ENCODE measurements at places on chromosomes 4 and X. TPM values are rescaled to one million over a fixed set of nuclear protein-coding genes. Genes with fewer than 3 reads are reported as not detected.

Gene BEND2
- not detected for total RNA-seq

- peak within 1 kb of the TSS; percentile 98 for H3K4me3 ChIP-seq
- peak; percentile 91 for DNase-seq
- H3K27me3 ChIP-seq: no peaks in the 10 kb centered on the region
- peaks cover 3% of the 10 kb centered on the region for H3K36me3 ChIP-seq
These were observed at the start of gene ZNF674 for GRCh38 chrX:46545111-46546005. TSS of gene ZNF674 (minus strand) at chrX:46545421. CDS start at chrX:46542087, 3,334 bp downstream.

DNA sequence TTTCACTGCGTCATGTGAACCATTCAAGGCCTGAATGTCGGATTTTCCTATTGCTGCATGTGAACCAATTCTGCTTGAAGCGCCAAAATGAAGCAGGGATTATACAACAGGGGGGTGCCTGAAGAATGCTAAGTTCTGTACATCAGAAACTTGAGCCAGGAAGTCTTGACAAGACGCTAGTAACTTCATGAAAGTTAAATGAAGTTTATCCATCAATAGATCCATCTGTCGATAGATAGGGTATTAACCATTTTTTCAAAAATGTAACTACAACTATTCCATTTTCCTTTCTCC is 590 bp upstream of the NAF1 start:
- H3K27me3 ChIP-seq: no peaks in the 10 kb centered on the region
- peak overlapping the region; percentile 99 for H3K27ac ChIP-seq
- peaks cover 14% of the 10 kb centered on the region for H3K4me1 ChIP-seq
- no peak for DNase-seq

Gene GAB1
- 33.5 TPM for total RNA-seq

Gene AREG
- 17.1 TPM for total RNA-seq

DNA sequence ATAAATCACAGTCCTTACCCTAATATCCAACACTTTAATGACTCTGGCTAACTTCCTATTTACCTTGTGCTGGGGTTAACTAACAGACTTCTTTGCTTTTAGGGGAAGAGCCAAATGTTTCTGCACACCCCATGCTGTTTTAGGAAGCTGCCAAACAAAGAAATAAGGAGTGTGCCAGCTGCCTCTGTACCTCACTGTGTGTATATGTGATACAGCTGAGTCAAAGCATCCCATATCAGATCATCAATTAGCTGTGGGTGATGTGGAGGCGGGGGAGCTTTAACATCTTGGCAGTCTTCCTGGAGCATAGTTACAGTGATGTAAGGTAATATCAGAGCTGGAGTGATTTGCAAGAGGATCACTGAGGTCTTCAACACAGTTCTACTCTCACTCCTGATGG is 95.4 kb downstream of the COL25A1 start:
- H3K36me3 ChIP-seq: no peaks in the 10 kb centered on the region
- peaks cover 9% of the 10 kb centered on the region for H3K27me3 ChIP-seq
- H3K4me3 ChIP-seq: no peak overlapping the region
- H3K4me1 ChIP-seq: peaks cover 27% of the 10 kb centered on the region
- no peak overlapping the region for H3K27ac ChIP-seq

GRCh38 chrX:3184176-3184930 is 143.1 kb downstream of the ARSF start:
- peak overlapping the region; percentile 49 for H3K27ac ChIP-seq
- peak overlapping the region; percentile 23 for H3K4me3 ChIP-seq
- no peak for DNase-seq
- H3K36me3 ChIP-seq: peaks cover 3% of the 10 kb centered on the region
- H3K27me3 ChIP-seq: no peaks in the 10 kb centered on the region

Gene SUV39H1
- total RNA-seq: 11.5 TPM

Gene LDB2
- 31.5 TPM for total RNA-seq

DNA sequence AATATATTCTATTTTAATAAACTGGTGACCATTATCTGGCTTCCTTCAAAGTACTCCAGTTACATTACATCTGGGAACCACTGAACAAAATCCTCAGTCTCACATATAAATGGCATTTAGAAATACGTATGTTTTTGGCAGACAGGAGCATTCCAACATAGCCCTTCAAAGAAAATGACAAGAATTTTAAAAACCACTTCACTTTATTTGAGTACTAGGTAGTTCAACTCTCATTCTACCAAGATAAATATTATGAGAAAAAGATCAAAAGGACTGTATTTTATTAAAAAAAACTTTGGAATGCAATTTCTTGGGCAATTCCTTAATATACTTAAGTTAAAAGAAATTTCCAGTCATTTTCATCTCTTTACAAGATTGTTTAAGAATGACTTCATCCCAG is 17.6 kb downstream of the TNIP3 start:
- peaks cover 10% of the 10 kb centered on the region for H3K27me3 ChIP-seq
- no peaks in the 10 kb centered on the region for H3K36me3 ChIP-seq
- DNase-seq: no peak
- H3K27ac ChIP-seq: no peak overlapping the region

- peak within 1 kb of the TSS; percentile 34 for H3K27ac ChIP-seq
- DNase-seq: peak; percentile 72
- peaks cover 52% of the 10 kb centered on the region for H3K27me3 ChIP-seq
- H3K4me3 ChIP-seq: peak within 1 kb of the TSS; percentile 88
- no peaks in the 10 kb centered on the region for H3K36me3 ChIP-seq
- H3K4me1 ChIP-seq: peaks cover 8% of the 10 kb centered on the region
These were observed at the start of gene ARHGAP6 for GRCh38 chrX:11665168-11666111. TSS of gene ARHGAP6 (minus strand) at chrX:11665920. CDS start at chrX:11664828, 1,092 bp downstream.

Gene ATP7A
- 11.1 TPM for total RNA-seq

- H3K4me3 ChIP-seq: no peak overlapping the region
- peak overlapping the region; percentile 69 for H3K27ac ChIP-seq
- DNase-seq: no peak
- peaks cover 17% of the 10 kb centered on the region for H3K4me1 ChIP-seq
- H3K27me3 ChIP-seq: no peaks in the 10 kb centered on the region
These were observed 40.9 kb downstream of the JADE3 start for GRCh38 chrX:46953137-46953527.

Gene RHOH
- total RNA-seq: 3.1 TPM

DNA sequence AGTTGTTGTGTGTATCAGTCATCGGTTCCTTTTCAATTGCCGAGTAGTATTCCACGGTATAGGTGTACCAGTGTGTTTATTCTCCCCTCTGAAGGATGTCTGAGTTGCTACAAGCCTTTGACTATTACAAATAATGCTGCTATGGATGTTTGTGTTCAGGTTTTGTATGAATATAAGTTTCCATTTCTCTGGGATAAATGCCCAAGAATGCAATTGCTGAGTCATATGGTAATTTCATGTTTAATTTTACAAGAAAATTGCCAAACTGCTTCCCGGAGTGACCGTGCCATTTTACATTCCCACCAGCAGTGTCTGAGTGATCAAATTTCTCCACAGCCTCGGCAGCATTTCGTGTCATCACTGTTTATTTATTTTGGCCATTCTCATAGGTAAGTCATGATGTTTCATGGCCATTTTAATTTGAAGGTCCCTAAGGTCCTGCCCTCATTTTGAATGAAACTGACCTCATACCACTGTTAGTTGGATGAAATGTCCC is 73.9 kb downstream of the IRF2 start:
- no peak for DNase-seq
- no peak overlapping the region for H3K4me3 ChIP-seq
- peaks cover 25% of the 10 kb centered on the region for H3K4me1 ChIP-seq
- H3K36me3 ChIP-seq: peaks cover 47% of the 10 kb centered on the region
- H3K27ac ChIP-seq: no peak overlapping the region

Gene COL4A5
- 167 TPM for total RNA-seq

Gene ZNF157
- total RNA-seq: 0.58 TPM

Gene ATP2B3
- total RNA-seq: 0.26 TPM

Gene ATP8A1
- total RNA-seq: 10.3 TPM

Gene LUZP4
- total RNA-seq: not detected

Gene ZBTB49
- 9.7 TPM for total RNA-seq

DNA sequence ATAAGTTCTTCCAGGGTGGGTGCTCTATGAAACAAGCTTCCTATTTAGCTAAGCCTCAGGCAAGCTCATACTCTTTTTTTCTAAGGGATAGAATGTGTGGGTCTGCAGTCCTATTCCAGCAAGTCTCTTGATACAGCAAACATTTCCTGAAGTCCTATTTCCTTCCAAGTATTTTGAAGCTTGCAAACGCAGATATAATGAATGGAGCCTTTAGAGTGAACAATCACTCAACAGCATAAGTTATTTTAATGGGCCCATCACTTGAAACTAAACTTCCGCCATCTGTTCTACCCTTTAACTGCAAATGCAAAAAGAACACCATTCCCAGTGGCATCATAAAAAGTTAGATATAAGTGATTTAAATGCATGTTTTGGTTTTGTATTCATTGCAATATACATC is 108.3 kb upstream of the TAPT1 start:
- H3K27ac ChIP-seq: no peak overlapping the region
- peaks cover 4% of the 10 kb centered on the region for H3K27me3 ChIP-seq
- H3K4me3 ChIP-seq: no peak overlapping the region

Gene SOX3
- total RNA-seq: 3.4 TPM

GRCh38 chr4:175125410-175126068 is 207.4 kb downstream of the ADAM29 start:
- no peaks in the 10 kb centered on the region for H3K27me3 ChIP-seq
- H3K36me3 ChIP-seq: no peaks in the 10 kb centered on the region
- no peak overlapping the region for H3K27ac ChIP-seq
- H3K4me1 ChIP-seq: no peaks in the 10 kb centered on the region
- no peak overlapping the region for H3K4me3 ChIP-seq

- DNase-seq: no peak
- peaks cover 4% of the 10 kb centered on the region for H3K36me3 ChIP-seq
- no peak overlapping the region for H3K27ac ChIP-seq
- H3K4me3 ChIP-seq: no peak overlapping the region
- no peaks in the 10 kb centered on the region for H3K27me3 ChIP-seq
These were observed 191.9 kb downstream of the MAB21L2 start for GRCh38 chr4:150773729-150774449.

DNA sequence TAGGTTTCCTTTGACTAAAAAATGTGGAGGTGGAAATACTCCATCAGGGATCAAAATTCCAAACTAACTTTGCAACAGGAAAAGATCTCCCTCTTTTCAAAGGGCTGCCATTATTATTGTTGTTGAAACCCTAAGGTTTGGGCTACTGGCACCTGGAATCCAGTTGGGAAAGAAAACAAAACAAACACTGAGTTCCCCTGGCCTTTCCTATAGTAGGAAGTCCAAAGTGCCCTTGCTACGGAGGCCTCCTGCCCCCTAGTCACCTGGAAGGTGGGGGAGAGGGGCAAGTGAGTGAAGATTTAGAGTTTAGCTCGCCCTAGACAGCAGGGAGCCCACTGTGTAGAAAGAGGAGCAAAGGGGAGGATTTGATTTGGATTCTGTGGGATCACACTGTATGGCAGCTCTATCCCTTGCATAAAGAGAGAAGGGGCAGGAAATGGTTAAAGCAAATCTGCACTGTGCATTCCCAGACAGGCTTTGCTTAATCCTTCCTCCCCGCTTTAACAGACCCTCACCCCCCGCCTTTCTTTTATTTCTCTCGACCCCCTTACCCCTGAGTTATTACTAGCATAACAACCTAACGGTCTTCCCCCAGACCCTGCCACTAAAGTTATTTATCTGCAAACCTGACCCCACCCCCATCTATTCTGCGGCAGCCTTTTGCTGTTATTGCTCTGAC is 627 bp upstream of the FAT4 start:
- H3K36me3 ChIP-seq: peaks cover 15% of the 10 kb centered on the region
- H3K27me3 ChIP-seq: peaks cover 58% of the 10 kb centered on the region
- peak overlapping the region; percentile 94 for H3K4me3 ChIP-seq
- peaks cover 8% of the 10 kb centered on the region for H3K4me1 ChIP-seq
- no peak for DNase-seq

Gene SSX4
- total RNA-seq: not detected

Gene TBC1D9
- total RNA-seq: 29.1 TPM

DNA sequence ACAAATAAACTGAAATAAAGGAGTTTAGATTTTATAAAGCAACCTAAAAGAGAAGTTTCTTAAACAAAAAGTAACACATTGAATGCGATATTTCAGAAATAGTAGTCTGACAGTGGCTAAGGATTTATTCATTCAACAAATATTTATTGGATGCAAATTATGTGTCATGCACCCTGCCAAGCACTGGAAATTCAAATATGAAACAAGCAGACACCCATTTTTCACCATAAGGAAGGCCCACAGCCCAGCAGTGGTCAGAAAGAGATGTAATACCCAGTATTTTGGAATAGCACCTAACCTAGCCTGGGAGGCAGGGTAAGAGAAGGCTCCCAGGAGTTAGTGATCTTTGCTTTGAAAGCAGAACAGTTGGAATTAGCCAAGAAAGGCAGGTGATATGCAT is 855.1 kb upstream of the TENM3 start:
- no peak overlapping the region for H3K4me3 ChIP-seq
- H3K27me3 ChIP-seq: no peaks in the 10 kb centered on the region
- H3K4me1 ChIP-seq: no peaks in the 10 kb centered on the region
- H3K27ac ChIP-seq: no peak overlapping the region
- H3K36me3 ChIP-seq: no peaks in the 10 kb centered on the region

Gene CTAG1A
- not detected for total RNA-seq

DNA sequence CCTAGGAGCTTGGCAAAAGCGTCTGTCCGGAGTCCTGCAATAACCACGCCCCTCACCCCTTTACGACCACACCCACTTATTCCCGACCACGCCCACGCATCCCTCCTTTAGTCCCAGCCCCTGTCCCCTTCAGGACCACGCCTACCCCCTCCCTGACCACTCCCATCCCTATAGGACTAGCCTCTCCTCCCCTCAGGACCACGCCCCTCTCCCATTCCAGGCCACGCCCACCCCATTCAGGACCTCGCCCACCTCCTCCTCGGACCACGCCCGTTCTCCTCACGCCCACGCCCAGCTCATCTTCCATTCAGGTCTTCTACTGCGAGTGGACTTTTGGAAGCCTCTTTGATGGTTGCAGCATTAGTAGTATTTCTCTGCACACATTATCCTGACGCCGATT is 131.2 kb upstream of the STX18 start:
- H3K36me3 ChIP-seq: peaks cover 9% of the 10 kb centered on the region
- peak overlapping the region; percentile 1 for H3K4me3 ChIP-seq
- peaks cover 48% of the 10 kb centered on the region for H3K4me1 ChIP-seq

Gene XG
- 0.55 TPM for total RNA-seq

GRCh38 chr4:151582098-151582497 is 173.1 kb downstream of the FHIP1A start:
- no peaks in the 10 kb centered on the region for H3K27me3 ChIP-seq
- peaks cover 12% of the 10 kb centered on the region for H3K36me3 ChIP-seq
- H3K4me1 ChIP-seq: peaks cover 12% of the 10 kb centered on the region
- no peak overlapping the region for H3K27ac ChIP-seq
- DNase-seq: no peak
- no peak overlapping the region for H3K4me3 ChIP-seq

Gene SLC6A8
- total RNA-seq: 19.9 TPM

DNA sequence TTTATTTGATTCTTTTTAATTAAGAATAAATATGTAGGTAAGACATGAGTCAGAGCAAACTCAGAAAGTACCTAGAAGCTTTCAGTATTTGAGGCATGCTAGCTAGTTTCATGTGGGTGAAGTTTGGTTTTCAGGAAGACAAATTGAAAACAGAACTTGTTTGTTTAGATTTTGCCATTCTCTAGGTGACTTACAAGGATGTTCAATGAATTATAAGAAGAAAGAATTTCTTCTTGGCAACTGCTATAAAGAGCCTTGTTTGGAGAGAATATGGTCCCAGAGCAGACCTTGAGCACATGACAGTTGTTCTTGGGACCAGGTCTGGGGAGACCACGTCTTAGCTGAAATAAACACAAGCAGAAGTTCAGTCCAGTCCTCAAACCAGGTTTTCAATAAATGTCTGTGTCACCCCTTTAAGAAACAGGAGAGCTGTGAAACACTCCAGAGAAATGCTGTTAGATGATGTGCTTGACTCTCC is 38.0 kb upstream of the IL21 start:
- DNase-seq: no peak
- H3K36me3 ChIP-seq: no peaks in the 10 kb centered on the region
- H3K4me3 ChIP-seq: no peak overlapping the region
- H3K27ac ChIP-seq: no peak overlapping the region
- H3K4me1 ChIP-seq: no peaks in the 10 kb centered on the region
- H3K27me3 ChIP-seq: peaks cover 7% of the 10 kb centered on the region

Gene TKTL1
- 0.56 TPM for total RNA-seq
